RKO (cell line): ENCODE measurements at places on chromosomes 3 and 15.

- no peak for DNase-seq
These were observed 269.0 kb upstream of the ADAMTS9 start for GRCh38 chr3:64956711-64957325.

DNA sequence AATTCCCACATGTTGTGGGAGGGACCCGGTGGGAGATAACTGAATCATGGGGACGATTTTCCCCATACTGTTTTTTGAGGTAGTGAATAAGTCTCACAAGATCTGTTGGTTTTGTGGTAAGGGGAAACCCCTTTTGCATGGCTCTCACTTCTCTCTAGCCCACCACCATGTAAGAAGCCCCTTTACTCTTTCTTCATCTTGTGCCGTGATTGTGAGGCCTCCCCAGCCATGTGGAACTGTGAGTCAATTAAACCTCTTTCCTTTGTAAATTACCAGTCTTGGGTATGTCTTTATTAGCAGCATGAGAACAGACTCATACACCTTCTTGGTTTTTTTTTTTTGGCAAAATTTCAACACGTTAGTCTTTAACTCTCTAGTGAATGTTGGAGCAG is 18.1 kb downstream of the ARL8B start:
- DNase-seq = no peak

DNA sequence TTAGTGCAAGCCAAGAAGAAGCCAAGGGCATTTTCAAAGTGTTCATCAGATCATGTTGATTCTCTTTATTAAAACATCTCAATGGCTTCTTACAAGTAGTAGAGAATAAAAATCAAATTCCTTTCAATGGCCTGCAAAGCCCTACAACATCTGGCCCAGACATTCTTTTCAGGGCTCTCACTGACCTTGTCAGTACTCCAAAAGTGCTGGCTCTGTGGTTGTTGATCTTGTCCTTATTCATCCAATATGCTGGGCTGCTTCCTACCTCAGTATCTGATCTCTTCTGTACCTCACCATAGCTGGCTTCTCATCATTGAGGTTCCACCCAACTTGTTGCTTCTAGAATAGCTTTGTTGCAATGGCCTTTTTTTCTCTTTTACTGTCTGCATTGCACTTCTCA is 74.0 kb upstream of the SAMMSON start:
- DNase-seq = no peak

GRCh38 chr15:42100021-42100800 is 5.8 kb upstream of the PLA2G4D start:
- peak; percentile 14 for DNase-seq

DNA sequence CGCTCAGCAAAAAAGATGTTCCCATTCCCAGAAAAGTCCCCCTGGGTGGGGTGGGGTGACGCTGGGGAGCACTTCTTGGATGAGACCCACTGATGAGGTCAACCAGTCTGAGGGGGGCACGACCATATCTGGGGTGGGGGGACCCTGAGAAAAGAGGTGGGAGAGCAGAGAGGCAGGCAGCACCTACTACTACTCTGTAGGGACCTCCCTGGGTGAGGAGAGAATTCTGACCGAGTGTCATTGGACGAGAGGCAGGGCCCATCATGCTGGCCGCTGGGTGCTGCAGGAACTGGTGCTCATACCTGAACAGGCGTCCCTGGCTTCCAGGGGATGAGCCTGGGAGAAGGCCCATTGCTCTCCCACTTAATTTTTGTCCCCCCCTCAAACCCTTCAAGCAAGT is 158.8 kb downstream of the KLF13 start:
- DNase-seq = no peak

DNA sequence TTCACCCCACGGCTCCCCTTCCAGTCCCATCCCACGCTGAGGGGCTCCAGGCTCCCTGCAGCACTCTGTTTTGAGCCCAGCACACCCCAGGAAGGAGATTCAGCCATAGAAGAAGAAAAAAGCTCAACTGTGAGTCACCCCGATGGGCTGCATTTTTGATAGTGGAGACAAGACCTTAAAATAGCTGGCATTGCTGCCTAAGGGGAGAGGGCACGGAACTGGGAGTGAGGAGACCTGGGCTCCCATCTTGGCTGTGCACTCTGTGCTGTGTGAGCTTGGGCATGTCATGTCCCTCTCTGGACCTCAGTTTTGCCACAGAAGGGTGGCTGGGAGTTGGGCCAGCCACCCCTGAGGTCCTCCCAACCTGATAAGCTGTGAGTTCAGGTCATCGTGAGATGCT is 57.2 kb upstream of the SMAD6 start:
- DNase-seq = no peak

DNA sequence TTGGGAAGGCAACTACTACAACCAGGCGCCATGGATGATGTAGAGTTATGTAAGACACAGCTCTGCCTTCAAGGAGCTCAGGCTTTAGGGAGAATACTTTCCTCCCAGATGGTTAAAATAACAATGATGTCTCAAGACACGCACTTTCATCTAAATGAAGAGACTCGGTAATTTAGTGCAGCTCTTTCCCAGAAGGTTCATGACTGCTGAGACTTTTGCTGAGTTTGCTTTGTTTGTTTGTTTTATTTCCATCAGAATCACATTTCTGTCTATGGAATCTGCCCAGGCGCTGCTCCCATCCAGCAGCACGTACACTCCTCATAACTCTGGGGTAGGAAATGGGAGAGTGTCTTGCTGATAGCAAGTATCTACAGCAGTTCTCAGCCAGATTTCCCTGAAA is 33.9 kb upstream of the MEX3B start:
- no peak for DNase-seq

GRCh38 chr15:31080591-31081014 is 20.9 kb downstream of the TRPM1 start:
- no peak for DNase-seq

DNA sequence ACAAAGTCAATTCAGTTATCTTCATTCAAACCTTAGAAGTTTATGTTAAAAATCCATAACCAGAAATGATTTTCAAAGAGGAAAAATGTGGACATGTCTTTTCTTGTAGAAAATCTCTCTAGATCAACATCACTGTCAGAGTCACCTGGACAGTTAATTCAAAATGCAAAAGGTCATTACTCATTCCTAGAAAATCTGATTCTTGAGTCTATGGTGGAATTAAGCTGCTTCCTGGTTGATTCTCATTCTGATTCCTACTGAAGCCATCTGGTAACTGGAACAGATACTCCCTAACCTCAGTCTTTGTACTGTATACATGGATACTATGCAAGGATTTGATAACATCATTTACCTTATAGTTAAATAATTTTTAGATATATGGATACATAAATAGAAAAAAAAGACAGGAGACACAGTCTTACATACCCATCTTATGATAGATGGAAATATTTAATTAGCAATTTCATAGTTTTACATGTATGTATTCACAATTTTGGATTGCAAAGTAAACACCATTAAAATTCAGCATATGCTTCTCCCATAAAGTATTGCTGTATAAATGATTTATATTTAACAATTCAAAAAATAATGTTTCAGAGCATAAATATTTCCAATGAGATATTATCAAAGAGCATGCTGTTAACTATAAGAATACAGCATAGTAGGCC is 693.2 kb upstream of the CCDC54 start:
- DNase-seq = no peak

- DNase-seq = no peak
These were observed 627.1 kb downstream of the NAALADL2 start for GRCh38 chr3:175486255-175486654.

GRCh38 chr15:72532991-72533601 is 59.0 kb downstream of the ARIH1 start:
- DNase-seq = no peak

- DNase-seq = peak; percentile 27
These were observed 68.5 kb downstream of the CBLB start for GRCh38 chr3:105800320-105800719.

GRCh38 chr15:69403594-69403993 is 10.6 kb upstream of the KIF23 start:
- DNase-seq = no peak

DNA sequence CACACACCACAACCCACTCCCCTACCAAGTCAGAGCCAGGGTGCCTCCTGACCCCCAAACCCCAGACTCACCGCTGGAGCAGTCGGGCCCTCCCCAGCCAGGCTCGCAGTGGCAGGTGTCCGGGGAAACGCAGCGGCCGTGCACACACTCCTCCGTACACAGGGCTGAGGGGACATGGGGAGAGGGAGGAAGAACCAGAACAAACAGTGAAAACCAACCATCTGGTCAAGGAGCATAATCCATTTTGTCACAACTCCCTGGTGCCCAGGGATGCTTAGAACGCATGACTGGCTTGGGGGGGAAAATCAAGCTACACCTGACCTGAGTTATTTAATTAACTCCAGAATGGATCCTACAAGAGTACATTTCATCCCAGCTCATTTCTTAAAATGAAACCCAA is 159.2 kb downstream of the MEGF11 start:
- no peak for DNase-seq

GRCh38 chr3:134423153-134423552 is 48.9 kb upstream of the AMOTL2 start:
- no peak for DNase-seq

- no peak for DNase-seq
These were observed 148.0 kb downstream of the MEGF11 start for GRCh38 chr15:66105286-66106265.

DNA sequence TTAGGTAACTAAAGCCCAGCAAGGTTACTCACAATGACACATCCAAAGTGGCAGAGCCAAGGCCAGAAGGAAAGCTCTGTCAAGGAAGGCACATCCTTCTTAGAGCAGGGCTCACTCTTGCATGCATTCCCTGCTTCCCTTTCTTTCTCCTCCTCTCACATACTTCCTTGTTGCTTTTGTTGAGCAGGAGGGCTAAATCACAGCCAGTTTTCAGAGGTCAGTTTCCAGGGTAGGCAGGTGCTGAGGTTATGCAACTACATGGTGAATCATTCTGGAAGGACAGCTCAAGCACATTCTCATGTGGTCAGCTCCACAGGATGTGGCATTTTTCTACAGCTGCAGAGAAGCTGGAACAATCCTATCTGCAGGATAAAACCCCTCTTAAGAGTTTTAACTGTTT is 275.6 kb downstream of the ZNF621 start:
- DNase-seq = peak; percentile 73

GRCh38 chr15:100500226-100500990 is 28.3 kb downstream of the CERS3 start:
- DNase-seq = no peak

- no peak for DNase-seq
These were observed 27.3 kb downstream of the ABHD2 start for GRCh38 chr15:89115547-89115946.

- DNase-seq = no peak
These were observed 858.3 kb downstream of the TUSC7 start for GRCh38 chr3:117567906-117568305.

DNA sequence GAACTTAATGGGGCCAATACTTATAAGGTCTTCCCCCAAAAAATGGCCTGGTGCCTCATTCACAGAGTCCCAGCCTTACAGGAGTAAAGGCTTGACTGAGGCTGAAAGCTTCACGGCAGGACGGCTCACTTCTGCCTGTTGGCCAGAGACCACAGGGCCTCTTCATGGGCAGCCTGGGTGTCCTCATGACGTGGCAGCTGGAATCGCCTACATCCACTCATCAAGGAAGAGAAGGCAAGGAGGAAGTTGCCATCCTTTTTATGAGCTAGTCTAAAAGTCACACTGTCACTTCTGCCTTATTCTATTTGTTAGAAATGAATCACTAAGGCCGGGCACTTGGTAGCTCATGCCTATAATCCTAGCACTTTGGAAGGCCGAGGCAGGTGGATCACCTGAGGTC is 89.3 kb upstream of the DGKG start:
- DNase-seq = no peak

DNA sequence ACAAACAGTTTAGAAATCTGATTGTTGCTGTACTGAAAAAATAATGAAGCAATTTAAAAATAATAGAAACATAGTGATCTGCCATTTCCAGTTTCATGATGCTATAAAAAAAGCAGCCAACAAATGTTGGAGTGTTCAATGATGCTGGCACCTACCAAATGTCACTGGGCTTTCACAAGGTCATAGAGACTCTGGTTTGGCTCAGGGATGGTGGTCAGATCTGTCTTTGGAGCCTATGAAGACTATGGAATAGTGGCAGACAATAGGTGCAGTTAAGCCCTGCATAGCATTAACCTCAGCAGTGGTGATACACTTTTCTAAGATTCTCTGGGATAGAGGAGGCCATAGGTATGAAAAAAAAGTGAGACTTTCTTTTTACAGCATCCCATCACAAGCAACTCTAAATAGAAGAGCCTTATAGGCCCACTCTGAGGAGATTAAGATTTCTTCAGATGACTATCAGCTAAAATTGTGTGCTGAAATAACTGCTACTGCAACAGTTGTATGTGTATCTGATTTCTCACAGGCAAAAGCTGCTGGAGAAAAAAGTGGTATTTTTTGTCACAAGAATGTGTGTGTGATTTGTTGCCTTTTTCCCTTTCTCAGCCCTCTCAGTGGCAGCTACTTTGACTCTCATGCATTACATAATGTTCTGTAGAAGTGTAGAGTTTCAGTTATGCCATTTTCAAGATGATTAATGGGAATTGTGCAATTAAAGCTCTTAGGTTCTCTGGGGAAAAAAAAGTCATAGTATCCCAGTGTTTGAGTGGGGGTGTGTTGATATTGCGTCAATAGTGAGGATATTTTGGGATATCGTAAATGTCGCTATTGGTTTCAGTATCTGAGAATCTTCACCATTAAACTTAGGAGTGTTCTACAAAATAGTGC is 137.4 kb downstream of the MBNL1 start:
- no peak for DNase-seq

DNA sequence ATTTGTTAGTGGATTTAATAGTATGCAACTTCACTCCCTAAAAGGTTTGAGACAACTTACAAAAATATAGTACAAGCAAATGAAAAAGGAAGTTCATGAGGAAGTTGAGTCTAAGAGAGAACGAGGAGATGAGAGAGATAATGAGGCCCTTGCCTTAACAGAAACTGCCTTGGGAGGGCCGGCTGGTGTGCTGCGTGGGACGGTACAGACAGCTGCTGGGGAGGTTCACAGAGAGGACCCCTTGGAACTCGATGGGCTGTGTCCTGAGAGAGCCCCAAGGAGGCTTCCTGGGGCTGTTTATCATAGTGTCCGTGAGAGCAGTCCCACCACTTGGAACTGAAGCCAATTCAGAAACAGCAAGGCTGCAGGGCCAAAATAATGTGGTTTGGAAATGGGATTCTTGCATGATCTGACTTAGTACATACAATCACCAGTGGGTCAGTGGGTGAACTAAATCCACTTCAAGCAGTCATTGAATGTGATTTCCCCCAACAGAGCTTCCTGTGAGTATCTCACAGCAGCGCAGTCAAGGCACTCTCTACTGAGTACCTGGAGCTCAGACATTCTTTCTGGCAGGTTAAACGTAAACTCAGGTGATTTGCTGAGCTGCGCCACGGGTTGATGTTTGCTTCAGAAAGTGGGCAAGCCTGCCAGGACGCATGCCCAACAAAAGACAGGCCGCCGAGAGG is 90.8 kb downstream of the CRTC3 start:
- DNase-seq = no peak

DNA sequence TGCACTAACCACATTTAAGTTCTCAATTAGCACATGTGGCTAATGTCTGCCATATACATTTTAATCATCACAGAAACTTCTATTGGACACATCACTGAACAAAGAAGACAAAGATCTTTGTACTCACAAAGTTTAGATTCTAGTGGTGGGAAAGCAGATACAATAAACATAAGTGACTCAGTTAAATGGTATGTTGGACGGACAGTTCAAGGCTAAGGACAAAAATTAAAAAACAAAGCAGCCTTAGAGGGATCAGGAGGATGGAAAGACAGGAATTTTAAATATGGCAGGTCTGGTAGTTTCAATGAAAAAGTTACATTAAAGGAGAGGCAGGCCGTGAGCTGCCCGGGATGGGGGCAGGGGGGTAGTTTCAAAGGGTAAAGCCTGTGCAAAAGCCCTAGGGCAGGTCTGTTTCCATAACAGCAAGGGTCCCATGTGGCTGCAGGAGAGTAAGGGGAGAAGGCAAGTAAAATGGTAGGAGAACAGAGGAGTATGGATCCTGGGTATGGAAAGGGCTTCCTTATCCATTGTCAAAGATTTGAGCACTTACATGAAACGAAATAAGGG is 220.7 kb downstream of the FHIT start:
- DNase-seq = peak; percentile 4
